ENCODE measurements at places on chromosomes 5 and 9. TPM values are rescaled to one million over a fixed set of nuclear protein-coding genes. Genes with fewer than 3 reads are reported as not detected.
A peak's percentile ranks its signal among the peaks of the same experiment; 100 is the strongest.

GRCh38 chr9:99663856-99664255 is 157.8 kb upstream of the NR4A3 start:
- no peak for DNase-seq

ISL1 gene
- total RNA-seq, result not detected

- no peak for DNase-seq
These were observed 50.7 kb downstream of the KCNV2 start for GRCh38 chr9:2767800-2768677.

DNA sequence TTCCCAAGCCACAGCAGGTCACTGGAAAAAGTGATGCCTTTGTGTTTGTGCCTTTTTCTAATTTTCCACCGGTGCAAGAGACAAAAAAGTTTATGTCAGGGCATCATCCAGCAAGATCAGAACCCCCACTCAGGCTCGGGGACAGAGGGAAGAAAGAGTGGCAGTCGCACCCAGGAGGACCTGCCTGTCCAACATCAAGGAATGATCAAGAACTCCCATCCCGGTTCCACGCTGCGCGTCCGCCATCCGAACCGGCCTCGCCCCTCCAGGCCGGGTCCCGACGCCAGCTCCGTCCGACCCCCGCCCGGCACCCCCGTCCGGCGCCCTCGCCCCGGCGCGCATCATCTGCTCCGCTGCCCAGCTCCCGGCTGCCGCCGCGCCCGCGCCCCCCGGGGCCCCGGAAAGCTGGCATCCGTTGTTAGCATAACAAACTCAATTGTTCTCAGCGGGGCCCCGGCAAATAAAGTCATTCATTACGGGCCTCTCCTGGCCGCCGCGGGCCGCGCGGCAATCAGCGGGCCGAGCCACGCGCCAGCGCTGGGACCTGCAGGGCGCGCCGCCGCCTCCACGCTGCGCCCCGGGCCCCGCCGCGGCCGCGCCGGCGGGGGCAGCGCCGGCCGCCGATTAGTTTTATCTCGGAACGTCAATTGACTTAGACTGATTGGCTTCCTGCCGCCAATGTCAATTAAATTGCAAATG is 48.1 kb downstream of the PAX5 start:
- DNase-seq, result no peak

PCDHA12 gene
- 8.2 TPM for total RNA-seq

PCDHB10 gene
- total RNA-seq, result not detected

DNA sequence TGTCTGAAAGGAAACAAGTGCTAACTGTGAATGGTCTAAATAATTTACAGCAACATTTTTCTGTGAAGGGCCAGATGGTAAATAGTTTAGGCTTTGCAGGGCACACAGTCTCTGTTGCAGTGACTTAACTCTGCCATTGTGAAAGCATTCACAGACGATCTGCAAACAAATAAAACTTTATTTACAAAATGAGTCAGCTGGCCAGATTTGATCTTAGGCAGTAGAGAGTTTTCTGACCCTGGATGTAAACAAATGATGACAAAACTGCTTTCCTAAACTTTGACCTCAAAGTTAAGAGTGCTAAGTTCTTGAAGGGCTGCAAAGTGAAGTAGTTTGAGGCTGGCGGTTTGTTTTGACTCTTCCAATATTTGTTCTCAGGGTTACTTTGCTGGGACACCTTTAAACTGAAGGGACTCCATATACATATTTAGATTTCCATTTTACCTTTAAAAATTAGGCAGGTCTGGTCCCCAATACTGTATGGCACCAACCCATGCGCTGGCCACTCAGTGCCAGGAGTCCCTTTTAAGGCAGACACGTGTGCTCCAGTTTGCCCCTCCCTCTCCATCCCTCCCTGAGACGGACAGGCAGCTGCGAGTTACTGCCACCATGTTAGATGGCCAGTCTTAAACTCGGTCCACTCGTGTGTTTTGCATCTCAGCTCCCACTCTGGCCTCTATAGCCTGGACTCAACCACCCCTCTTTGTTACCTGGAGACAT is 4.0 kb upstream of the ADAMTS16 start:
- no peak for DNase-seq

GRIA1 gene
- not detected for total RNA-seq

MTRR gene
- total RNA-seq, result 32.2 TPM

PFN3 gene
- not detected for total RNA-seq

- no peak for DNase-seq
These were observed 2.3 kb upstream of the SYK start for GRCh38 chr9:90799271-90799852.

TPPP gene
- total RNA-seq, result 0.62 TPM

DNA sequence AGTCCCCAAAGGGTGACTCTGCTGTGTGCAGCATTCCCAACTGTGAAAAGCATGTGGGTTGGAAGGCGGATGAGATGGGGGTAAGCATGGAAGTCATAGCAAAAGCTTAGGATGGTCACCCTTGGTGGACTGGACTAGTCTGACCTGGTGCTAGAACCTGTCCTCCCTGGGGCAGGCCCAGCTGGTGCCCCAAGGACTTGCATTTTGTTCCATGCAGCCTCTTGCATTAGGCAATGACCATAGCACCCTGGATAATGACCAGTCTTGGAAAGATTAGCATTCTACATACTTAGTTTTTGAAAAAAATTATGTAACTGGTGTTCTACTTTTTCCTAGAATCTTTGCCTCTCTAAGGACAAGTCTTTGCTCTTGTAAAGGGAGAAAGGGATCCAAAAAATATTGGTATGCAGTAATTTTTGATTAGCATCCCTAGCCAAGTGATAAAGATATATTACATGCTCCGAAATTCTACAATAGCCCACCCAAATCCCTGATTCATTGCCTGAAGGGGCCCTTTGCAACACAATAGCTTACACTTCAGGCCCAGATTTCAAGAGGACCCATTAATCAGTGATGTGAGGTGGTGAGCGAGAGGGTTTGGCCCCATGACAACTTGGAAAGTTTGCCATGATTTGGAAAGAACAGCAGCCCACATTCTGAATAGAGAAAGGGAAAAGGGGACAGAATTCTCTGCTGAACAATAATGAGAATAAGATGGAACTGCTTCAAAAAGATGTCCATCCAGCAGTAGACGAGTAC is 93.3 kb upstream of the CD180 start:
- DNase-seq, result no peak

CDHR2 gene
- not detected for total RNA-seq

- DNase-seq, result no peak
These were observed 703.5 kb upstream of the RGMB start for GRCh38 chr5:98069876-98070512.

DBH gene
- not detected for total RNA-seq

ZDHHC12 gene
- total RNA-seq, result 40.2 TPM

PCA3 gene
- not detected for total RNA-seq

DNA sequence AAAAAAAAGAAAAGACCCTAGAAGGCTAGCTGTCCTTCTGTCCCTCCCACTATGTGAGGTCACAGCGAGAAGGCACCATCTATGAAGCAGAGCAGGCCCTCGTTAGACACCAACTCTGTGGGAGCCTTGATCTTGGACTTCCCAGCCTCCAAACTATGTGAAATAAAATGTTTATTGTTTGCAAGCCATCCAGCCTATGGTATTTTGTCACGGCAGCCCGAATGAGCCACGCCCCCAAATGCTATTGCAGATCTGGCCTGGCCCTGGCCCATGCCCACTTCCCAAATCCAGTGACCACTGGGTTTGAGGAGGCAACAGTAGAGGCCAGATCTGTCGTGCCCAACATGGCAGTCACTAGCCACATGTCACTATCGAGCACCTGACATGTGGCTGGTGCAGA is 10.8 kb downstream of the STK10 start:
- DNase-seq, result no peak

C9 gene
- not detected for total RNA-seq

DNA sequence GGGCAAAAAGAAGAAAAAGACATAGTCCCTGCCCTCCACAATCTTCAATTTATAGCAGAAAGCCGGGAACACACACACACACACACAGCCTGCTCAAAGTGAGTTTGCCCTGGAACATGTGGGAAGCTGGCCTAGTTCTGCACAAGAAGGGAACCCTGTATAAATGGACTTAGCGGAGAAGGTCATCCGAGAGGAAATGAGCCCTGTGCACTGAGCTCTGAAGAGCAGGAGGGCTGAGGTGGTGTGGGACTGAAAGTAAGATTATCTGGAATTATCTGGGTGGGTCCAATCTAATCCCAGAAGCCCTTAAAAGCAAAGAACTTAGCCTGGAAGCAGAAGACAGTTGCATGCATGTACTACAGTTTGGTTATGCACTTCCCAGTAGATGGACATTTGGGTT is 90.0 kb upstream of the CTSV start:
- DNase-seq, result no peak

GRCh38 chr9:81906671-81907070 is 21.6 kb upstream of the SPATA31D4 start:
- no peak for DNase-seq

DNA sequence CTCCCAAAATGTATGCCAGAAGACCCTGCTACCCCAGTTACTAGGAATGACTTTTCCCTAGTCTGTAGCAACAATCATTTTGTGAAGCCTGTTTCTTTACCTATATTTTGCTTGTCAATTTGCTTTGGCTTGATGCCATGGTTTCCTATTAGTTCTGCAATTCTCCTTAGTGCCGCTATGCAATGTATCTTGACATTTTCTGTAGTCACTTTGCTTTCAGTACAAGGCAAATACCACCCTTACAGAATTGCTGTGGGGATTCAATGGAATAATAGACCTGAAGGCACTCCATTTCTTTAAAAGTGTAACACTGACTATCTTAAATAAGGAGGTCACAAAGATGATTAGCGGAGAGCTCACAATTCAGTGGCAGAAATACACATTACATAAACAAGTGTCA is 291.1 kb downstream of the NR2F1-AS1 start:
- no peak for DNase-seq

GRCh38 chr5:93789173-93790067 is 48.0 kb upstream of the POU5F2 start:
- peak; percentile 24 for DNase-seq

DNA sequence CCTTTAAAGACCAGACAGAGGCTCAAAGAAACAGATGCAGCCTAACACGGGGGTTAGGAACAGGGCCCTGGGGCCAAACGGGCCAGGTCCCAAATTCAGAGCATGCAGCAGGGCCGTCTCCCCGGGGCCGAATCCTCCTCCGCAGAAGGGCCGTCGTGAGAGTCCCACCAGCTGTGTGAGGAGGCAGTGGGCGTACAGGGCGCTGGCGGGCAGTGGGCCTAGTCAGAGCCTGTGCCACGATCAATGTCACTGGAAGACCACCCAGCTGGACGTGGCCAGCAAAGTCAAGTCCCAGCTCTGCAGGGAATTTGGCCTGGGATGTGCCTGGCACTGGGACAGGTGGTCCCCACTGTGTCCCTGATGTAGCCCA is 15.8 kb upstream of the FCN2 start:
- DNase-seq, result no peak

DNA sequence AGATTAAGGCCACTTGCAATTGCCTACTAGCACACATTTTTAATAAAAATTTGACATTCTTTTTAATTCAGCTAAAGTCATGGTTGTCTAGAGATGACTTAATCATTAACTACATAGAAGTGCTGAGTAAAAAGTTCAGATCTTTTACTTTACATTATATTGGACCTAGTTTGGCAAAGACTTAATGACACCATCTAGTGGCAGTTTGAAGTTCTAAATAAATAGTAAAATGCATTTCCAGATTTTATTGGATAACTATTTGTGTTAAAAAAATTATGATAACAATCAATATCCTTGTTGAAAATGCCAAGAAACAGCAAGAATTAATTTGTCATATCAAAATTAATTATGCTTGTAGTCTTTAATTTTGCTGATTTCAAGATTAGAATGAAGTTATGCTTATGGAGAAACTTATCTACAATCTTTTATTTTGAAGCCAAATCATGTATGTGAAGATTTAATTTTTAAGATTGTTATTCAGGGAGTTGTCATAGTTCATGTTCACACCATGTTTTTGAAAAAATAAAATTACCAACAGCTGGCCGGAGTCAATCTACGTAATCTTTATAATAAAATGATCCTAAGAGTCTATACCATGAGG is 69.6 kb upstream of the PJA2 start:
- DNase-seq, result no peak

- no peak for DNase-seq
These were observed 26.4 kb downstream of the EHMT1 start for GRCh38 chr9:137645211-137645610.

All from G401 (cell line).